ENCODE measurements at places on chromosomes 6 and 20.

- DNase-seq, result no peak
These were observed 40.7 kb downstream of the PYGB start for GRCh38 chr20:25288291-25289181.

DNA sequence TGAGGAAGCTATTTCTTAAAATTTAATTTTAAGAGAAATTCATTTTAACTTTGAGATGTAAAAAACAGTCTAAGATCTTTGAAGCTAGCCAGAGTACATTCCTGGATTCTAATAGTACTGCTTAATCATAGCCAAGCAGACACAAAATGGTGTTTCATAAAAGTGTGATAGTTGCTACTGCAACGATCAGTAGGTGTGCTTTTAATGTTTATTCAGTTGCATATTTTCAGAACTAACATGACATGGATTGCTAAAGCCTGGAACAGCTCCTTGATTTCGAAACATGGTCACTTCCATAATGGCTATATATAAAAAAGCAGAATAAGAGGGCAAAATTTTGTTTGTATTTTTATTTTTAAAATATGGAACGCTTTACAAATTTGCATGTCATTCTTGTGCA is 35.5 kb downstream of the SESN1 start:
- no peak for DNase-seq

- no peak for DNase-seq
These were observed 64.3 kb downstream of the CDH22 start for GRCh38 chr20:46243707-46244628.

DNA sequence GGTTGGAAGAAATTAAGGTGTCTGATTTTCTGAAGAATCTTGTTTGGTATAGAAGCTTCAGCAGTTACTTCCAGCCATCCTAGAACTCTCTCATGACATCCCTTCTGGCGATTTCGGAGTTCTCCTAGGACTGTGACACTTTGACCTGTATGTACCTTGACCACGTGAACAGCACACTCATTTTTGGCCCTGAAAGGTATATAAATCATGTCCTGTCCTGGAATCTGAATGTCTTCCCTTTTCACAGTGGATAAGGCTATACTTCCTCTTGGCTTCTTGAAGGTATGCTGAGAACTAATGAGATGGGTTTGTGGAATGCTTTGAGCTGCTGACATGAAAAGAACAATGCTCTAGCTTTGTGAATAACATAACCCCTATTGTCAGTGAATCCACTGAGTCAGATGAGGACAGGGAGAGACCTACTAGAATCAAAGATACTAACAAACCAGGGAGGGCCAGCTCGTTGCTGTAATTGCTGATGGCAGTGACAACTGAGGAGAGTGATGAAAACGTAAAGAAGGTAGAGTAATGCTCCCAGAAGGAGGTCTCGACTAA is 6.0 kb upstream of the ZDHHC14 start:
- DNase-seq, result no peak

DNA sequence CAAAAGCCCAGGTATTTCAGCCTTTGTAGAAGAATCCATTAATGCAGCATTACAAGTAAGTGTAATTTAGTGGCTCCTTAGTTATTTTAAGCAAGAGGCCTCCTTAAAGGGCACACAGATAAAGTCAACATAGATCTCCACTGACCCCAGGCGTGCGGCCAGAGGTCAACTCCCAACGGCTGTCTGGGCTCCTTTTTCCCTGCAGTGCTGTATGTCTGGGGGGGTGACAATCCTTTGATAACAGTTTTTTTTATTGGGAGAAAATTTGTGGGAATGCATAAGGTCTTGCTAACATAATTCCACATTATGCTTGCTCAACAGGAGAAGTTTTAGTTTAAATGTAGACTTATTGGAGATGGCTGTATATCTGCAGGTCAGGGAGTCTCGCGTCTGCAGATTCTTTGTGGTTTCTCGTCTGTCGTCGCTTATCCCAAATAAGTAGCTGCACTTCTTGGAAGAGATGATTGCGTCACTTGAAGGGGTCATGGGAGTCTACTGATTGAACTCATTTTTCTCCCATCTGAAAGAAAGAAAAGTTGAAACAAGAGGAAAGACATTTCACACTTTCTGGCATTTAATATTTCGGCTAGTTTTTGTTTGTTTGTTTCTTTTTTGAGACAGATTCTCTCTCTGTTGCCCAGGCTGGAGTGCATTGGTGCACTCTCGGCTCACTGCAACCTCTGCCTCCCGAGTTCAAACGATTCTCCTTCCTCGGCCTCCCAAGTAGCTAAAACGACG is 151.7 kb upstream of the AKAP12 start:
- peak; percentile 58 for DNase-seq

GRCh38 chr20:21498635-21499034 is 15.2 kb downstream of the NKX2-2 start:
- DNase-seq, result no peak

- no peak for DNase-seq
These were observed 93.6 kb downstream of the KIF16B start for GRCh38 chr20:16479666-16480065.

DNA sequence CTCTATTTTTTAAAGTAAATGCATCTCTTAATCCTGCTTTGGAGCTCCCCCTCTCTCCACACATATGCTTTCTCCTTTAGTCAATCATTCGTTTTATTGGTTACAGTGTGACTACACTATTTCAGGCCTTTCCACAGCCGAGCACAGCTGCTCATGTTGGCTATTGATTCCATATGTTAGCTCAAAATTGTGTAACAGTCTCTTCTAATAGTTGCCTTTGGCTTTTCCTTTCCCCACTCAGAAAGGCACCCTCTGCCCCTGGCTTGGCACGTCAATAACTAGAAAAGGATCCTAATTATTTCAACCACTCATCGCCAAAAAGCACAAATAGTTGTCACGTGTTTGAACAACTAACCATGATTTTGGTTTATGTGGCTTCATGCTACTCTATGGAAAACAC is 410.3 kb upstream of the SLC35B3 start:
- no peak for DNase-seq

DNA sequence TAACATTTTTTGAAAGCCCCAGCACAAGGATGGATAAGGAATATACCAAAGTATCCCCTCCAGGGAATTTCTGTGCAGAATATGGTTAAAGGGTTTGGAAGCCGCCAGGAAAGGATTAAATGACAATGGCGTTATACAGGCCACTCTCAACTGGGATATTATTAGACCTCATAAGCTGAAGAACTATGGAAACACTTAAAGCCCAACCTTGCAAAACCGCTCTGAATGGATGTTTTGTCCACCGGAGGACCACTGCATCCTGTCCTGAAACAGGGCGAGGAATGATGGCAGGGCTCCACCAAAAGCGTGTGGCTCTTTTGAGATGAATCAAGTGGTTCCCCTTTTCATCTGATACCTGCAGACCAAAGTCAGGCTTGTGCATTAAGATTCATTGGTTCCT is 32.4 kb downstream of the NFATC2 start:
- DNase-seq, result no peak

GRCh38 chr20:12673352-12673751 is 335.4 kb upstream of the SPTLC3 start:
- no peak for DNase-seq

GRCh38 chr6:163793011-163793983 is 378.8 kb downstream of the QKI start:
- no peak for DNase-seq

- no peak for DNase-seq
These were observed 79.3 kb downstream of the INSM1 start for GRCh38 chr20:20447196-20447595.

- DNase-seq, result no peak
These were observed 41.7 kb downstream of the JPH2 start for GRCh38 chr20:44145131-44145775.

- DNase-seq, result no peak
These were observed at the start of gene TOX2 for GRCh38 chr20:43914311-43915210. TSS of gene TOX2 (plus strand) at chr20:43914852. CDS start at chr20:43914892, 40 bp downstream.

DNA sequence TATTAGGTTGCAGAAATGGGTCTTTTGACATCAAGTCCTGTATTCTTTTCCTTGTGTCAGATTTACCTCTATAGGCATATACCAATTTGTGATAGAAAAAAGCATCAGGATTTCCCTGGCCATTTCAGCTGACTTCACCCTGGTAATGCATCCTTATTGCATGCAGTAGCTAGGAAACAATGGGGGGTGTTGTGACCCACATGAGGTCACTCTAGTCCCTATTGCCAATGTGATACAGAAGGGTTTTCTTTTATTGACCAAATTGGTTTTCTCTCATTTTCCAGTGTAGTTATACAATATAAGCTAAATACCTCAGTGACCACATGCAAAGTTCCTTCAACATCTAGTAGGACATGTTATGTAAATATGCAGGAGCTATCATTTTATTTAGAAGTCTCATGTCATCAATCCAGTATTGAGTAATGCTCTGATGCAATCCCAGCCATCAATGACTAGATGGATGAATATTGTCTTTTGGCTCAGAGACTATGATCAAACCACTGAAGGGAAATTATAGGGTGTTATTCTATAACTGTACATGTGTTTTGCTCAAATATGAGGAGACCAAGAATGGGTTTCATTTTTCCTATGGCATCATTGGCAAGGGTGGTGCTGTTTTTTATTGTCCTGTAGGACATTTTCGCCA is 177.7 kb downstream of the KLHL32 start:
- no peak for DNase-seq

- no peak for DNase-seq
These were observed 2.0 kb downstream of the CLIC5 start for GRCh38 chr6:46013639-46014038.

DNA sequence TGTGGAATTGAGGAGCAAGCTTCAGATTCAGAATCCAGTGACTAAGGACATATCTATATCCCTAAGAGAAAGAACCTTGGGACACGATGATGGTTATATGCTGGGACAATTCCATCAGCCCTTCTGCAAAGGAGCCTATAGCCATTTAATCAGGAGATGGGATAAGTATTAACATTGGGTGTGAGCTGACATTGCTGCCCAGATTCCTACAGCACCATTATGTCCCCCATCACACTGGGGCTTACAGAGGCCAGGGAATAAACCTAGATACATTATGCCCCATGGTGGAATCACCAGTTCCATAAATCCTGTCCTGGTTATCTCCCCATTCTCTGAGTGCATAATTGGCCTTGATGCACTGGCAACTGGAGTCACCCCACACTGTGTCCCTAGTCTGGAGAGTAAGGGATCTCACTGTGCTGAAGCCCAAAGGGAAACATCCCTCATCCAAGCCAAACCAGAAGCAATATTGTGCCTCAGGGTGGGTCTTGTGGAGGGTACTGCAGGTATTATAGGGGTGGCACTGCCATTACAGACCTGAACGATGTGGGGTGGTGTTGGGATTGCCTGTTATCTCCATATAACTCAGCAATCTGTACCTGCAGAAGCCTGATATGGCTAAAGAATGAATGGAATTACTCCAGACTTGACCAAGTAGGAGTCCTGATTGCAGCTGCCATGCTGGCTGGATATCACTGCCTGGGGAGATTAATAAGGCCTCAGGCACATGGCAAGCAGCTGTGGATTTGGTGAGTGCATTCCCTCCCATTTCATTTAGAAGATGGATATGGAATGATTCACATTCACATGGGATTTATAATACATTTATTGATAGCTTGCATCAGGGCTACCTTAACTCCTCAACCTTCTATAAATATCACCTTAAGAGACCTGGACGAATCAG is 5.0 kb downstream of the HLA-A start:
- DNase-seq, result no peak

- DNase-seq, result no peak
These were observed 10.1 kb downstream of the MAP3K5 start for GRCh38 chr6:136782021-136782770.

DNA sequence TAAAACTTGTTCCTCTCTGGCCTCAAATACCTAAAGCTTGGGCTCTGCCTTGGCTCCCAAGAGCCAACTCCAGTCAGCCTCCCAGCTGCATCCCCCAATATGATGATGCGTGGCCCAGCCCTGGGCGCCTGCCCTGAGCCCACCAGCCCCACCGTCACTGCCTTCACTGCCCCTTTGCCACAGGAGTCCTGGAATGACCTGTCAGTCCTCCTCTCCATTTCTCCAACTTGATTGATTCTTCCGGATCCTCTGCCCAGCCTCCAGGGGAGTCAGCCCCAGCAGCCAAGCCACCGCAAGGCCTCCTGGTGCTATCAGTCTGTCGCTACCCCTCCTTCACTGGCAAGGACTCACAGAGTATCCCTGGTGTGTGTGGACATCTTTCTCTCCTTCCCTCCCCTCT is 96.7 kb upstream of the PMEPA1 start:
- DNase-seq, result no peak

DNA sequence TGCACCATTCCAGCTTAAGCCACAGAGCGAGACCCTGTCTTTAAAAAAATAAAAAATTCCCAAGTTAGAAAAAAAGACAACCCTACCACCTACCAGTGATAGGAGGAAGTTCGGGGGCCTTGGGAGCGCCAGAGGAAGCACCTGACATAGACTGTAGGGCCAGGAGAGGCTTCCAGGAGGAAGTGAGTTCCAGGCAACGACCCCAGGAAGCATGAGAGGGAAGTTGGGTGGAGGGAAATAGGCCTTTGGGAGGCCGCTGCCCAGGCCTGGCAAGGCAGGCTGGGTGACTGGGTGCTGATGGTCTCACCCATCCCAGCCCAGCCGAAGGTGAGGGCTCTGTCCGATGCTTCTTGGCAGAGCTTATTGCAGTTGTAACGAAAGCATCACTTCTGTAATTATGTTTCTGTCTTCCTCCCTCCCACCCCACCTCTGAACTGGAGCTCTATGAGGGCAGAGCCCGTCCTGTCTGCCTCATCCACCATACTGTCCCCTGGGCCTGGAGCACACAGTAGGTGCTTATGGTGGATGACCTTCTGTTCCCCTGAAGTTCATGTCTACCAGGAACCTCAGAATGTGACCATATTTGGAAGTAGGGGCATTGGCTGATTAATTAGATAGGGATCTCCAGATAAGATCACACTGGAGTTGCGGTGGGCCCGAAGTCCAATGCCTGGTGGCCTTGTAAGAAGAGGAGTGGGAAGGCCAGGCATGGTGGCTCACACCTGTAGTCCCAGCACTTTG is 54.1 kb downstream of the UBE2V1 start:
- no peak for DNase-seq

GRCh38 chr20:53834062-53834442 is 236.3 kb downstream of the BCAS1 start:
- DNase-seq, result no peak

DNA sequence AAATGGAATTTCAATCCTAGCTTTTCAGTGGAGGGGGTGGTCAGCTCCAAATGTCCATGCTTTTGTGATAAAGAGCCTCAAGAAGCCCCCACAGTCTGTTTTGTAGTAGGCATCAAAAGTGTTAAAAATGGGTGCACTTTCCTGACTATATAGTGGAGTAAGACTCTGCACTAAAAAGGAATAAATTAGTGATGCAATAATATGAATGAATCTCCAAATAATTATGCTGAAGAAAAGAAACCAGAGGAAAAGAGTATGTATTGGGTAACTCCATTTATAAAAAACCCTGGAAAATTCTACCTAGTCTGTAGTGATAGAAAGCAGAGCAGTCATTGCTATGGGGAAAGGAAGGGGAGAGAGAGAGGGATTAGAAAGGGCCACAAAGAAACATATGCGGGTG is 310.4 kb upstream of the SUPT3H start:
- DNase-seq, result no peak

Measured in AG09319 (cell line).